NB4 (cell line): ENCODE measurements at places on chromosomes 3 and 15.
A peak's percentile ranks its signal among the peaks of the same experiment; 100 is the strongest.

DNA sequence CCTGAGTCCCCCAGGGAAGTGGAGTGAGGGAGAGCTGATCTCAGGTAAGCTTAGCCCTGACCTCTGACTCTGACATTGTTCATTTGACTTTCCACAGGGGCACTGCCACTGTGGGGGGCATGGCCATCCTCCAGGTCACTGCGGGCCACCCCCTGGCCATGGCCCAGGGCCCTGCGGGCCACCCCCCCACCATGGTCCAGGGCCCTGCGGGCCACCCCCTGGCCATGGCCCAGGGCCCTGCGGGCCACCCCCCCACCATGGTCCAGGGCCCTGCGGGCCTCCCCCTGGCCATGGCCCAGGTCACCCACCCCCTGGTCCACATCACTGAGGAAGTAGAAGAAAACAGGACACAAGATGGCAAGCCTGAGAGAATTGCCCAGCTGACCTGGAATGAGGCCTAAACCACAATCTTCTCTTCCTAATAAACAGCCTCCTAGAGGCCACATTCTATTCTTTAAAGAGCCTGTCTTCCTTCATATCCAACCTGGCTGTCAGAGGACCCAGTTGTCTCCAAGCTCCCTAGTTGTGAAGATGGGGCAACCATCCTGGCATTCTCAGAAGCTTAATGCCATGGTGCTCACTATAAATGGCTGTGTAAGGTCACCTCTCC lies 1.9 kb upstream of the DISP2 start:
- DNase-seq, result no peak

GRCh38 chr3:20104167-20104661 lies 64.0 kb downstream of the KAT2B start:
- peak; percentile 75 for DNase-seq

DNA sequence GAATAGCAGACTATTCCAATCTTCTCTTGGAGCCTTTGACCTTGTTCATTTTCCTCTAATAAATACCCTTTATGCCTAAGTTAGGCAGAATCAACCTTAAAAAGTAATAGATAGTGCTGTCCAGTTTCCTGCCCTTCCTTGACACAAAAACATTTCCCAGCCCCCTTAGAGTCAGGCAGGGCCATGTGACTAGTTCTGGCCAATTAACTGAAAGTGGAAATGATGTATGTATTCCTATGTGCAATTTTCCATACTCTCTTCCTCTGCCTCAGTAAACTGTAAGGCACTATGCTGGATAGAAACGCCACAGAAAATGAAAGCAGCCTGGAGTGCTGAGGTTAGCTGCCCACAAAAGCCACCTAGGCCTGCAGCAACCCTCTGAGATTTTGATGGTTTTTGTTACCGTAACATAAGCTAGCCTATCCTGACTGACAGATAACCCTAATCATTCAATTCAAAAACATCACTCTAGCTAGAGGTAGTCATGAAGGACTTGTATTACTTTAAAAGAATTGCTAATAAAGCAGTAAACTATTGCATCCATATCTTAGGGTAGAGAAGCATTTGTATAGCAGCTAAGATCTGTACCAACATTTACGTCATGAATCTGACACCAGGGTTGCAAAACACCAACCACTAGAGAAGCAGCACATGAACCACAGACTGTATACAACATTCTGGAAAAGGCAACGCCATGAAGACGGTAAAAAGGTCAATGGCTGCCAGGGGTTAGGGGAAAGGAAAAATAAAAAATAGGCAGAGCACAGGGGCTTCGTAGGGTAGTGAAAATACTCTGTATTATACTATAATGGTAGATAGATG lies 112.9 kb downstream of the ULK4 start:
- peak; percentile 19 for DNase-seq

DNA sequence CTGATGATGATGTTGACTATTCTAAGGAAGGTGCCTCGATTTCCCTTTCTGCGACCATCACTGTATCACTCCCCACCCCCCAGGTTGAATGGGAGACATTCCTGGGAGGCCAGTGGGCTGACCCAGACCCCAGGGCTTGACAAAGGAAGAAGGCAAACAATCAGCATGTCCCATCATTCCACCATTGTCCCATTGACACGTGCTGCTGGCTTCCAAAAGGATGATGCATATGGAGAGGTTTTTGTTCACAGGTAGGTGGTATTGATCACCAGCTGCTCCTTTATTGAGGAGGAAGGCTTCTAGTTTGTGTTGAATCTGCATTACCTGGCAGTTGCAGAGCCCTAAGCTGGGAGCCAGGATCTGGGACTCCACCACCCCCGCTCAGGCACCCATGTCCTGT lies 30.4 kb downstream of the RASGRF1 start:
- DNase-seq, result no peak
